ENCODE measurements at places on chromosomes 7 and 10.
A peak's percentile ranks its signal among the peaks of the same experiment; 100 is the strongest.

- DNase-seq: no peak
Observed at GRCh38 chr7:831596-832166, 595 bp upstream of the SUN1 start.

DNA sequence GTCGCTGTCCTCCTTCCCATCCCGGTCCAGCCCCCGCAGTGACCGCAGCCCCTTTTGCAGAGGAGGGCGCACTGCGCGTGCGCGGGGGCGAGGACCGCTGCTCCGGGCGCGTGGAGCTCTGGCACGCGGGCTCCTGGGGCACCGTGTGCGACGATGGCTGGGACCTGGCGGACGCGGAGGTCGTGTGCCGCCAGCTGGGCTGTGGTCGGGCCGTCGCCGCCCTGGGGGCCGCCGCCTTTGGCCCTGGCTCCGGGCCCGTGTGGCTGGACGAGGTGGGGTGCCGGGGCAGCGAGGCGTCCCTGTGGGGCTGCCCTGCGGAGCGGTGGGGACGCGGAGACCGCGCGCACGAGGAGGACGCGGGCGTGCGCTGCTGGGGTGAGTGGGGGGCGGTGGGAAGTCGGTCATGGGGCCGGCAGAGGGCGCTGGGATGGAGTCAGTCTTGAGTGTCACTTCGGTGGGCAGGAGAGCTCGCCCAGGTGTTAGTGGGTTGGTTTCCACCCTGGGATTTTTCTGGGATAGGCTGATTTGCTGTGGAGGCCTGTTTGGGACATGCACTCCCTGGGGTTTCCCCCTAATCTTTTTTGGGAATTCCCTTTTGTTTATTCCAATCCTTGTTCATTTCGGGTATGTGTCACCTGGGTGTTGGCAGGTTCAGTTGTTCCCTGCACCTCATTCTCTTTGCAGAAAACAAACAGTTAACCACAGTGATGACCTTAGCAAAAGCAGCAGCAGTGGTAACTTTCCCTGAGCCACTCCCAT is 11.6 kb downstream of the SCART1 start:
- DNase-seq: no peak

DNA sequence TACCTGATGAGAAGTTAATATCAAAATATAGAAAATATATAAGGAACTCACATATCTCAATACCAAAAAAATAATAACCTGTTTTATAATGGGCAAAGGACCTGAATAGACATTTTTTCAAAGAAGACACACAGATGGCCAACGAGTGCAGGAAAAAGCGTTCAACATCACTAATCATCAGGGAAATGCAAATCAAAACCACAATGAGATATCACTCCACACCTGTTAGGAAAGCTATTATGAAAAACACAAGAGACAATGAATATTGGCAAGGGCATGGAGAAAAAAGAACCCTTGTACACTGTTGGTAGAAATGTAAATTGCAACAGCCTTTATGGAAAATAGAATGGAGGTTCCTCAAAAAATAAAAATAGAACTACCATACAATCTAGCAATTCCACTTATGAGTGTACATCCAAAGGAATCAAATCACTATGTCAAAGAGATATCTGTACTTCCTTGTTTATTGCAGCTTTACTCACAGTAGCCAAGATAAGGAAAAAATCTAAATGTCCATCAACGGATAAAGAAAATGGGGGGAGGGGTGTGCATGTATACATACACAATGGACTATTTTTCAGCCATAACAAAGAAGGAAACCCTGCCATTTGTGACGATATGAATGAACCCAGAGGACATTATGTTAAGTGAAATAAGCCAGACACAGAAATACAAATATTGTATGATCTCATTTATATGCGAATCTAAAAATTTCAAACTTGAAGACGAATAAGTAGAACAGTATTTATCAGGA is 3.6 kb upstream of the ALOX5 start:
- DNase-seq: peak; percentile 28

DNA sequence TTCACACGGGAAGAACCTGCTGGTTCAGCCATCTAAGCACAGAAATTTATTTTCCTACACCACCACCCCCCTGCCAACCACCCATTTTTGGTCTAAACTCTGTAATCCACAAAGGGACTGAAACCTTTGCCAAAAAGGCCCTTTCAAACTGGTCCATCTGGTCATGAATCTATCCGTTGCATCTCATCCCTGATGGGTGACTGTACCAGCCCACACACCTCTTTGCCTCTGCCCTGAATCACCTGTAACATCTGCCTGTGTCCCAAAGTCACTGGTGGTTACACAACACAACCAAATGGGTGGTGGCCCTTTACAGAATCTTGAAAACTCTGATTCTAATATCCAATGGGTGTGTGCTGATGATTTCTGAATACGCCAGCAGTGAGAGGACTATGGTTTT is 503.4 kb downstream of the PARD3 start:
- no peak for DNase-seq

GRCh38 chr7:34756025-34756437 is 98.0 kb downstream of the NPSR1 start:
- peak; percentile 82 for DNase-seq

All from NCI-H1105 treated with DMSO at 0.1 percent for 48 hours (cell line).